ENCODE measurements at places on chromosomes 6 and 20. TPM values are rescaled to one million over a fixed set of nuclear protein-coding genes. Genes with fewer than 3 reads are reported as not detected.

- no peak for DNase-seq
These were observed 6.0 kb upstream of the FOXC1 start for GRCh38 chr6:1603708-1604107.

DNA sequence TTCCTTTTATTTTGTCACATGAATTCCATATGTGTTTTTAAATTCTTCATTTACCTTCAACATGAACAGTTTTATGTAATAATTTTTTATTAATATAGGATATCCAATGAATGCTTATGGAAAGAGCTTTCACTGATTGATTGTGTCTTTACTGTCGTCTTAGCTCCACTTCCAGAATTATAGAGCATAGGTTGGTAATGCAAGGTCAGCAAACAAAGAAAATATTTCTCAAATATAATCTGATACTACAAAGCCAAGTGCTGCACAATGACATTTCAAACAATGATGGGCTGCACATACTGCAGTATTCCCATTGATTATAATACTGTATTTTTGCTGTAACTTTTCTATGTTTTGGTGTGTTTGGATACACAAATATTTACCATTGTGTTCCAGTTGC is 275.7 kb upstream of the RSPO3 start:
- DNase-seq: no peak

DNA sequence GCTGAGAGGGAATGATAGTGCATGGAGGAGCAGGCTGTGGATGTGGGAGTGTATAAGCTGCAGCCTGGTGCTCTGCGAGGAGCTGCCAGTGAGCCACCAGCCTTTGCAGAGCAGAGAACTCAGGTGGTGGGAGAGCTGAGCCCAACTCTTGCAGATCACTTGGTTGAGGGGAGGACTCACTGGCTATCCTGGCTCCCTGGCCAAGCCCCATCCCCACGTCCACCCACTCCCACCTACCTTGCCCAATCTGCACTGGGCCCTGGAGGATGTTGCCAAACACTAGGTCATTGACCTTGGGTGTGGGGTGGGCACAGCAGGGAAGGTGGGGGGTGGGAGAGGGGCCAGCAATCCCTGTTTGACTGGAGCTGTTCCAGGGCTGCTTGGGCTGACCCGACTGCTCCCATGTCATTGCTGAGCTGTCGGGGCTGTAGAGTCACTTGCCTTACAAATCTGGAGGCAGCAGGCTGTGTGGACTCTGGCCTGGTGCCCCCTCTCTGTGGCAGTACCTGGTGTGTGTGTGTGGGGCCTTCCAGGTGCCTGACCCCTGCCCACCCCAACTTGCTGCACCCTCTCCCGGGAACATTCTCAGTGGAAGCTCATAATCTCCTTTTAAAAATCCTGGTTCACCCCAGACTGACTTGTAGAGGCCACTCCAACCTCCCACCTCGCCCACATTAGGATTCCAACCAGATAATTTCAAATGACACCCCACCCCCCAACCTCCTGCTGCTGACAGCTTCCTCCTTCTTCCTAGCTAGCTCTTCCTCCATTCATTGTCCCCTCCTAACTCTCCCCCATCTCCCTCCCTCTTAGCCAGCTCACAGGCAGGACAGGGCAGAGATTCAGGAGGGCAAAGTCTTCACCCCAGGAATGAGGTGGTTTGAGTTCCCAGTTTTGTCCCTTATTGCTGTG is 162.3 kb downstream of the MRPL14 start:
- no peak for DNase-seq

DNA sequence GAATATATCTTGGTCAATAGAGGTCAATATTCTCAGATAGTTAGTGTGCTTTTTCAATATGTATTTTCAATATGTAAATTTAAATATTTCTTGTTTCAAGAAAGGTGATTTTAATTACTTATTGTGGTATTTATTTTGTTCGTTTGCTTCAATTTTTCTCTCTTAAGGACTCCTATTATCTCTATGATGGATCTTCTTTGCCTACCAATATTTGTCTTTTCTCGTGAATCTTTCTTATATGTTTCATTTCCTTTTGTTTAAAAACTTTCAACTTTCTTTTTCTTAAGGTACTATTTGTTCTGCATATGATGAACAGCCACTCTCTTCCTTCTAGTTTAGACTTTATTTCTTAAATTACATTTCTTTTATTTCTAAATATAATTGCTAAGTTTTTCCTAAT is 46.1 kb upstream of the PSMF1 start:
- no peak for DNase-seq

DNA sequence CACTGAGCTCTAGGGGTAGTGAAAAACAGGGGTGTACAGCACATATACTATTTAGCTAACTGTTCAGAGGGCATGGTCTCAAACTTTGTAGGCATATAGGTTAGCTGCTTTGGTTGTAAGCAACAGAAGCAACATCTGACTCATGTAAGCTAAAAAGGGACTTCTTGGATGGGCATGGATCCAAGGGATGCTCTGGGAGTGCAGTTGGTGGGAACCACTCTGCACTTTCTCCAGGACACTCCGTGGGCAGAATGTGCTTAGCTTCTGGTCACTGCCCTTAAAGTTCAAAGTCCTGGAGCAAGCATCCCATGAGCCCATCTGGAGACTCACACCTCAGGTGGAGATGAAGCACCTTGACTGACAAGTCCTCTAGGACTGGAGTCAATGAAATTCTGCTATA is 11.5 kb downstream of the APCDD1L start:
- DNase-seq: no peak

- DNase-seq: peak; percentile 30
These were observed 226.6 kb downstream of the ALDH8A1 start for GRCh38 chr6:134723081-134723871.

The SPINT3 gene
- not detected for polyA plus RNA-seq

The SNTA1 gene
- 36.3 TPM for polyA plus RNA-seq

The APCDD1L gene
- polyA plus RNA-seq: 6.0 TPM

DNA sequence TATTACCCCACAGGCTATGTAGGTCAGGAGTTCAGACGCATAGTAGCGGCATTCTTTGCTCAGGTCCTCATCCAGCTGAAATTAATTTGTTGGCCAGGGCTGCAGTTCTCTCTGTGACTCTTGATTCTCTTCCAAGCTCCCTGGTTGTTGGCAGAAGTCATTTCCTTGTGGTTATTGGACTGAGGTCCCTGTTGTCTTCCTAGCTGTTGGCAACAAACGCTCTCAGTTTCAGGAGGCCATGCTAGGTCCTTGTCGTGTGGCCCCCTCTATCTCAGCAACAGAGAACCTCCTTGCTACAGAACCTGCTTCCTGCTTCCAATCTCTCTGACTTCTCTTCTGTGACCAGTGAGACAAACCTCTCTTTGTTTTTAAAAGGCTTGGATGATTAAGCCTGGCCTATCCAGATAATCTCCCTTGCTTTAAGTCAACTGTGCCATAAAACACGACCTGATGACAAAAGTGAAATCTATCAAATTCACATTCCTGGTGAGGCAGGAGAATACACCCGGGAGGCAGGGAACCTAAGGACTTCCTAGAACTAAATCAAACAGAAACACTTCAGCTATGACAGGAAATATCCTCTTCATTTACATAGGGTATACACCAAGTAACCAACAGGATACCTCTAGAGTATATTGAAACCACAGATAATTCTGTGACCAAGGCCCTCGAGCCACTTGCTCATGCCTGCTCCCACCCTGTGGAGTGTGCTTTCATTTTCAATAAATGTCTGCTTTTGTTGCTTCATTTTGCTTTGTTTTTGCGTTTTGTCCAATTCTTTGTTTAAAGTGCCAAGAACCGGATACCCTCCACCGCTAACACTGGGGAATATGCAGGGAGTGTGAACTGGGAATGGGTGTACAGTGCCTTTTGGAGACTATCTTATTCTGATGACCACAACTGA is 196.0 kb downstream of the BTBD3 start:
- DNase-seq: peak; percentile 81

The MAFB gene
- 16.0 TPM for polyA plus RNA-seq

DNA sequence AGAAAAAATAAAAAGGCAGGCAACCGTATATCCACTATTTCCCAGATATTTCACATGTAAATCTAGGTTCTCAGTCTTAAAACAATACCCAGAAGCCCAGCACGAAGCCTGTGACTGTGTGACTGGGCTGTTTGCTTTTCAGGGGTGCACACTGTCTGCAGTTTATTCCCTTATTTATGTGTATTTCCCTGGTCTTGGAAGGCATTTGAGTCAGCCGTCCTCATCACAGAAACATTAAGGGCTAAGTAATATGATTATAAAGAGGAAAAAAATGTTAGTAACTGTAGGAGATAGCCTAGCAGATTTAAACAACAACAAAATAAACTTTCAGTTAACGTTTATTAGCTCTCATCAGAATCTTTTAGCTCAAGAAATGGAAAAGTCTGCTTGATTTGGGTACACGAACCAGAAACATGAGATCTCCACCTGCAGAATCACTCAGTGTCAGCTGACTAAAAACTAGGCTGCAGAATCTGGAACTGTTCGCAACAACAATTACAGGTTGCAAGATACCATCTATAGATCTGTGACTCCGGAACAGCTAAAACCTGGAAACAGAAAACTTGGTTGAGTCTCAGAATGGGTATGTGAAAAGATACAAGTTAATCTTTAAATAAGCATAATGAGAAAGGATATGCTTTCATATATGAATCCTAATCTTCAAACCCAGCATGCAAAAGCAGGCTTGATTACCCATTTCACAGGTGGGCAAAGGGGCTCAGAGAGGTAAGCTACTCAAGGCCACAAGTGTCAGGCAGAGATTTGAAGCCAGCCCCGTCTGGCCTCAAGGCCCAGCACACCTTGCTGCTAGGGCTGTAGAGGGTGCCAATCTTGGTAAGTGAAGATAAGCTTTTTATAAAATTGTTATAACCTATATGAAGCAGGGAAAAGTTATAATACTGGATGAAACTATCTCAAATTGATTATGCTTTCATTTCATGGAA is 21.1 kb downstream of the GCLC start:
- DNase-seq: peak; percentile 33

DNA sequence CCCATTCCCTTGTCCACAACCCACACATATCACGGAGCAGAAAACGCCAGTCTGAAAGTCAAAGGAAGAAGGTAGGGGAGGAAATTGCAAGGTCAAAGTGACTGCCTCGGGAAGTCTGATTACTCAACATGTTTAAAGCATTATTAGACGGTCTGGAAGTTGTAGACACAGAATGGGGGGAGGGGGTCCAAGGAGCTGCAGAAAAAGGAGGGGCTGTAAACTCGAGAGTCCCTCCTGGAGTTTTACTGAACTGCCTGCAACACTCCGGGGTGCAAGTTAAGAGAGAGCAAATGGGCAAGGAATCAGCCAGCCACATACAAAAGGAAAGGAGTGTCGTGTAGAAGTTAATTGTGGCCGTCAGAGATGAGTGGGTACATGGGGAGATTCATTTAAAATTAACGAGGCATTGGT is 417.7 kb upstream of the JARID2 start:
- DNase-seq: no peak

The SAMD5 gene
- 1.8 TPM for polyA plus RNA-seq

GRCh38 chr6:6916598-6916997 is 191.2 kb upstream of the RREB1 start:
- DNase-seq: no peak

GRCh38 chr20:63968928-63969760 is 586 bp downstream of the ZNF512B start:
- DNase-seq: peak; percentile 55

The BANF2 gene
- not detected for polyA plus RNA-seq

GRCh38 chr20:24914388-24915241 is 34.5 kb upstream of the CST7 start:
- DNase-seq: no peak

DNA sequence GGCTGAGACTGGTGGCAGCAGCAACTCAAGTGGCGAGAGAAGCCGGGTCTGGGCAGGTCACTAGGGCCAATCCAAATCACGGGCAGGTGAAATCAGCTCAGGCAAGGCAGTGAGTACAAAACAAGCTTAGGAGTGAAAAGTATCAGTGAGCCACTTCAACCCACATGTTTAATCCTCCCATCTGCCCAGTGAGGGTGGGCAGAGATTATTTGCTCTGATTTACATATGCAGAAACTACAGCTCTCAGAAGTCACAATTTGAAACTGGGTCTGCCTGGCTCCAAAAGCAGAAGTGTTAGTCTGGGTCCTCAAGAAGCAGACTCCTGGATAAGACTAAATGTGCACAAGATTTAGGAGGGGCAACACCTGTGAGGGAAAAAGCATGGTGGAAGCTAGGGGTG is 173.7 kb upstream of the LRFN2 start:
- no peak for DNase-seq

The PRRT1 gene
- 1.2 TPM for polyA plus RNA-seq

GRCh38 chr6:158597565-158597964 is 37.7 kb downstream of the TMEM181 start:
- DNase-seq: no peak

- peak; percentile 37 for DNase-seq
These were observed 1063.3 kb upstream of the CITED2 start for GRCh38 chr6:140437619-140438345.

The ARFGEF3 gene
- 1.0 TPM for polyA plus RNA-seq

GRCh38 chr6:93575495-93576267 is 156.3 kb upstream of the EPHA7 start:
- no peak for DNase-seq

GRCh38 chr6:88301888-88302768 is 136.0 kb upstream of the CNR1 start:
- no peak for DNase-seq

- DNase-seq: peak; percentile 72
These were observed 382.3 kb downstream of the CD83 start for GRCh38 chr6:14499841-14500240.

DNA sequence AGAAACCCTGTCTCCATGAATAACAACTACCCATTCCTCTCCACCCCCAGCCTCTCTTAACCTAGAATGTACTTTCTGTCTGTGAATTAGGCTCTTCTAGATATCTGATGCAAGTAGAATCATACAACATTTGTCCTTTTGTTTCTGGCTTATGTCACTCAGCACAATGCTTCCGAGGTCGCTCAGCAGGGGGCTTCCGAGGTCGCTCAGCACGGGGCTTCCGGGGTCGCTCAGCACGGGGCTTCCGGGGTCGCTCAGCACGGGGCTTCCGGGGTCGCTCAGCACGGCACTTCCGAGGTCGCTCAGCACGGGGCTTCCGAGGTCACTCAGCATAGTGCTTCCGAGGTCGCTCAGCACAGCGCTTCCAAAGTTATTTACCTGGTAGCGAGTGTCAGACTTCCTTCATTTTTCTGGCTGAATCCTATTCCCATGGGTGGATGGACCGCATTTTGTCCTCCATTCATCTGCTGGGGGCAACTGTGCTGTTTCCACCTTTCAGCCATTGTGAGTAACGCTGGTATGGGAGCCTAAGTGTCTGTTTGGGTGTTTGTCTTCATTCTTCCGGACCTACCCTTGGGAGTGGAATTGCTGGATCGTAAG is 31.0 kb upstream of the BHLHE23 start:
- DNase-seq: no peak

- DNase-seq: no peak
These were observed 286.0 kb downstream of the ADGB start for GRCh38 chr6:146884728-146885127.

Data from muscle of leg (tissue), 16 donors.